BJ (cell line): ENCODE measurements at places on chromosomes 5 and 9. TPM values are rescaled to one million over a fixed set of nuclear protein-coding genes. Genes with fewer than 3 reads are reported as not detected.

SPOCK1 gene
- 293 and 304 TPM in 2 replicates for polyA plus RNA-seq

DNA sequence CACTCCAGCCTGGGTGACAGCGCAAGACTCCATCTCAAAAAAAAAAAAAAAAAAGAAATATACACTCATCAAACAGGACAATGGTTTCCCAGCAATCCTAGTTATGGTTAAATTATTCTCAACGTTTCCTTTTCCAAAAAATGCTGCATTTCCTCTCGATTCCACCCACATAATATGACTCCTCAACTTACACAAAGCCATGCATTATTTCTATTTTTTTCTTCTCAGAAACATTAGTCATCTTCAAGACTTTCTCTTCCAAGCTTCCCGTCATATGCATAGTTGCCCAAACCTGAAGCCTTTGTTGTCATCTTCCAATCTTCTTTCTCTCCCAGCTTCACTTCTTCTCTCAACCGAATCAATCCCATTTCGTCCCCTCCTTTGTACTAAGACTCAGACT lies 61.4 kb upstream of the RANBP6 start:
- no peak for DNase-seq

SERF1A gene
- 0.96 and 1.5 TPM in 2 replicates for polyA plus RNA-seq

F12 gene
- polyA plus RNA-seq: 0.67 and 0.69 TPM in 2 replicates

DNA sequence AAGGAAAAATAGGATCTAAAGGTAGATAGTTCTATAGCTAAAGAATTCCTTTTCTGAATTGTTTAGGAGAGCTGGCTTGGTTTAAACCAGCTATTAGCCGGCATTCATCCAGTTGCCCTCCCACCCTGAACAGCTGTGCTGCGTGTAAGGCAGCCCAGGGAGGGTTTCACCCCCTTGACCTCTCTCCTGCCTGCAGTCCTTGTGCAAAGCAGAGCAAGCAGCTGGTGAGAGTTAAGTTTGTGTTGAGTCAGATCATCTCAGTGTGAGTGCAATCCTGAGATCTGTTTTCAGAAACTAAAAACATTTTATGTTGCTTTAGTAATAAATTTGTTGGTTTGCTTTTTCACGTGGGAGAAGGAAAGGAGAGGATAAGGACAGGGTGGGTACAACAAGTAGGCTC lies 13.0 kb downstream of the SLC25A25 start:
- peak; percentile 96 for DNase-seq

DNA sequence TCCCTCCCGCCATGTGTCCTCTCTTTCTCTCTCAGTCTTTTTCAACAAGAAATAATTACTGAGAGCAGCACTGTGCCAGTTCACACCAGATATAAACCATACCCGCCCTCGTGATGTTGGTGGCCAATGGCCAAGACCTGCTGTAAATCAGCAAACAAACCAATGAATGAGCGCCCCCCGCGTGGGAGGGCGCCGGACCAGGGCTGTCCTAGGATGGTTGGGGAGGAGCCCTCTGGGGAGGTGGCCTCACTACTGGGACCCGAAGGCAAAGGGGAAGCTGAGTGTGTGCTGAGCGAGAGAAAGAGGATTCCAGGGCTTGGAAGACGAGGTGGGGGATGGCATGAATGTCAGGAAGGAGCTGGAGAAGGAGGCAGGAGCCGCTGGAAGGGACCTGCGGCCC lies 51.2 kb upstream of the BARHL1 start:
- no peak for DNase-seq

GRCh38 chr9:114167591-114168091 lies 12.3 kb downstream of the COL27A1 start:
- no peak for DNase-seq

DNA sequence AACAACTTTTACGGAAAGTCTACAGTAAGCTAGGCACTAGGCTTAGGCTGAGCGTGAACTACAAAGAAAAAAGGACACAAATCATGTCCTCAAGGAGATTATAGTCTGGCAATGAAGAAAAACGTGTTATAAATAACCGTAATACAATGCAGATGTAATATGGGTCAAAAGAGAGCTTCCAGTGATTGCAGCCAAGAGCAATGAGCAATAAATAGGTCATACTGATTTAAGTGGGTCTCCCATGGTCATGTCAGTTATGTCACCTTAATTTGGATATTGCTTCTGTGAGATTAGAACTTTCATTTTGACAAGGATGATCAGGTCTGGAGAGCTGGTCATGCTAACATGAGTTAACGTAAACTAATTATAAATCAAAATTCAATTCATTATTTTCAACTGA lies 158.6 kb upstream of the GNA14 start:
- no peak for DNase-seq

PCYOX1L gene
- 10.2 and 12.8 TPM in 2 replicates for polyA plus RNA-seq

SLC36A2 gene
- not detected in 2 replicates for polyA plus RNA-seq

DNA sequence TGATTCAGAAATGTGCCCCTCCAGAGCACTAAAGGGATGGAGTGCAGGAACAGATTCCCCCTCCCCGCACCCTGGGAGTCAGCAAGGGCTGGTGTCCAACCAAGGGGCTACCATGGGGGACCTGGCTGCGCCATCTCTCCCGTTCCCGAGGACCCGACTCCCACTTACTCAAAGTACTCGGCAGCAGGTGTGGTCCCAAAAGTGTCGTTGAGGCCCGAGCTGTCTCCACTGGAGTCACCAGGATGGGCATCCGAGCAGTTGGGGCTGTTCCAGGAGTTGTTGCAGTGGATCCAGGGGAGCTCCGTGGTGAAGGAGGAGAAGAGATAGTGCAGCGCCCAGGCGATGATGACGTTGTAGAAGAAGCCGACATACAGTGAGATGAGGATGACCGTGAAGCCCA lies 12.9 kb downstream of the SLC6A3 start:
- no peak for DNase-seq

GRCh38 chr9:95270790-95271189 lies 46.7 kb downstream of the FANCC start:
- DNase-seq: no peak

DNA sequence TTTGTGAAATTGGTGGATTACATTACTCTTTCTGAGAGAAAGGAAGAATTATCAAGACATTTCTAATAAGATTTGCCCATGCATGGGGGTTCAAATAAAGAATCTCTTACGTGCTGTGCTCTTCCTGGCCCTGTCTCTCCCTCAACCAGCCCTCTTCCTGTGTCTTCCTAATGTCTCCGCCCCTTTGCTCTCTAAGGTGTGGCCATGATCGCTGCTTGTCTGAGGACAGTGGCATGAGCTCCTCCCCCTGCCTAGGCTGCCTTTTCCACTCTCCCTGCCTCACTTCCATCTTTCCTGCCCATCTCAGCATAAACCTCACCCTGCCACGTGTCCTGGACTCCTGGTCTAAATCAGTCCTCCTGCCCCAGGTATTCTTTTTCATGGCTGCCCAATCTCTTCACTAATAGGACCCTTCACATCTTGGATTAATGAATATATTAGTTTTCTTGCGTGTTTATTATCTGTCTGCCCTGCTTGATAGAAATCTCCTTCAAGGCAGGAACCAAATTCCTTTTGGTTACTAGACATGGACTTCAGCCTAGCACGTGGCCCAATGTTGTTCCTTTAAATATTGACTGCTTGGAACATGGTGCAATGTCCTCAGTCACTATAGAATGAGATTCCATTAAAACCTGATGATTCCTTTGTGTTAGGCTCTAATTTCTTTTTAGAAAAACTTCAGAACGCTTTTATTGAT lies 122.3 kb downstream of the MTRR start:
- no peak for DNase-seq

DNAJA1 gene
- polyA plus RNA-seq: 49.7 and 108 TPM in 2 replicates

- DNase-seq: no peak
Measured at GRCh38 chr9:92685022-92685421, 15.1 kb upstream of the IPPK start.

DNA sequence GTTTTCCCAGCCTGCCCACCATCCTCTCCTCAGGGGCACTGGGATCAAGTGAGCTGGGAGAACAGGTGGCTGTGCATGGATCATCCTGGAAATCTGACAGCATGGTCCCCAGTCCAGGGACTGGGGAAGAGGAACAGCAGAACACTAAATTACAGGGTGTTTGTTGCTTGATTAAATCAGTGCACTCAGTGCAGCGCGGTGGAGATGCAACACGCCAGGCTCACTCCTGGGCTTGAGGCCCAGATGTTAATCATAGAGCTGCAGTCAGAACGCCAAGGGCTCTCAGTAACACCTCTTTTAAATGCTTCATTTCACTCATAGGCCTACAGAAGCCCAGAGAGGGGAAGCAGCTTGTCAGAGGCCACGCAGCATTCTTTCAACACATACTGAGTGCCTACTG lies 14.2 kb upstream of the LARP1 start:
- no peak for DNase-seq

DNA sequence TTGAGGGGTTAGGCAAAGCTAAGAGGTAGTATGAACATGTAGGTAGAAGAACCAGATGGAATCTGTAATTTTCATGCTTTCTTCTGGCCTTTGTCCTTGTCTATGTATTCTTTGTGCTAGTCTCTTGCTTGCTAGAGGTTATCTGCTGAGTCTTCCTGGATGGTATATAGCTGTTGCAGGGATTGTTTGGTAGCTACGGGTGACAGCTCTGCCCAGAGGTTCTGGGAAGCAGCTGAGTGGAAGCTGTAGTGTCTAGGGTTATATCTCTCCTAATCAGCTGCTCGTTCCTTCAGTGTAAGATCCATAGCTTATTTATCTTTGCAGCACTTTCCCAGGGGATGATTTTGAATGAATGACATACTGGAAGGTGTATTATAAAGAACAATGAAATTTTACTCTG lies 100.3 kb downstream of the ATG10 start:
- no peak for DNase-seq

SPZ1 gene
- polyA plus RNA-seq: not detected in 2 replicates
